NCI-H1694 (cell line): ENCODE measurements at places on chromosomes 1 and 21.

- DNase-seq = no peak
Observed at GRCh38 chr1:177351361-177352108, 180.8 kb downstream of the BRINP2 start.

- DNase-seq = no peak
Observed at GRCh38 chr1:243968413-243968812, 82.7 kb upstream of the ZBTB18 start.

GRCh38 chr1:66436378-66437135, 97.4 kb upstream of the SGIP1 start:
- no peak for DNase-seq

GRCh38 chr1:220221670-220222069, 50.6 kb downstream of the RAB3GAP2 start:
- no peak for DNase-seq

GRCh38 chr1:58683519-58683918, 16.3 kb downstream of the MYSM1 start:
- DNase-seq = no peak

DNA sequence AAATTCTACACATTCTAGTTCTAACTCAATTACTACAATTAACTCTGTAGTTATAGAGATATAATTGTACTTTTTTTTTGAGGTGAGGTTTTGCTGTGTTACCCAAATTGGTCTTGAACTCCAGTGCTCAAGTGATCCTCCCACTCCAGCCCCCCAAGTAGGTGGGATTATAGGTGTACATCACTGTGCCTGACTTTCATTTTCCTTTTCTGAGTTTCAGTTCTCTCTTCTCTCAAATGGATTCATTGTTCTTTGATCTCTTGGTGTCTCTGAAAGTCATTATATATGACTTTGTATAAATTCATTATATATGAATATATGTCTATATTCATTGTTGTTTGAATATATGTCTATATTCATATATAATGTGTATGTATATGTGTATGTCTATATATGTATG, 74.0 kb upstream of the GALNT2 start:
- no peak for DNase-seq

- no peak for DNase-seq
Observed at GRCh38 chr1:51729824-51730301, 113.0 kb downstream of the OSBPL9 start.

DNA sequence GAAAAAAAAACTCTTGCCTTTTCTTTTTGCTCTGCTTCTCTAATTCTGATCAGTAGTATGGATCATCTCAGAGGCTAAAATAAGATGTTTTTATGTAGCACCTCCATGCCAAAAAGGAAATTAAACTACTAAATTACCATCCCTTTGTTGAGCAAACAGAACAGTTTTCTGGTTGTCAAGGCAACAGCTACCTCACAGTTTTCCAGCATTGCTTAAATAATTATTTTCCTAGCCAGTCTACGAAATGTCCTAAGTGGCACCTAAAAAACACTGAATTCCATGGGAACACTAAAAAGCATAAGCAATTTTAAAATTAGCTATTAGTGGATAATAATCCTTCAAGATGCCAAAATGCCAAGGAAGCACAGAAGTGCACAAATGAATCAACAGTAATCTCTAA, 61.7 kb downstream of the ARID4B start:
- no peak for DNase-seq

DNA sequence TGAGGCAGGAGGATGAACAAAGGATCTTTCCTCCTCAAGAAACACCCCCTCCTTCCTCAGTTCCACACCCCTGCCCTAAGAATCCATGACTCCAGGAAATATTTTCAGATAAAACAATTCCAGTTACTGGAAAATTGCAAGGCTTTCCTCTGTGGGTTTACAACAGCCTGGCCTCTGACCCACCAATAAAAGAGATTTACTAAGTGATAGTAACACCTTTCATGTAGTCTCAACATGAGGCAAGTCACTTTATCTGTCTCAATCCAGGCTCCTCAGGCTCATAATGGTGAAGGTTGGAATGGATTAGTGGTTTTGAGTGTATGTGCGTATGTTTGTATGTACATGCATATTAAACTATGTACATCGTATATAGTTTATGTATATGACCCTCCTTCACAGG, 71.4 kb upstream of the PPP2R5A start:
- no peak for DNase-seq
